GM12878 (cell line): ENCODE measurements at places on chromosomes 6 and 20. TPM values are rescaled to one million over a fixed set of nuclear protein-coding genes. Genes with fewer than 3 reads are reported as not detected.

DNA sequence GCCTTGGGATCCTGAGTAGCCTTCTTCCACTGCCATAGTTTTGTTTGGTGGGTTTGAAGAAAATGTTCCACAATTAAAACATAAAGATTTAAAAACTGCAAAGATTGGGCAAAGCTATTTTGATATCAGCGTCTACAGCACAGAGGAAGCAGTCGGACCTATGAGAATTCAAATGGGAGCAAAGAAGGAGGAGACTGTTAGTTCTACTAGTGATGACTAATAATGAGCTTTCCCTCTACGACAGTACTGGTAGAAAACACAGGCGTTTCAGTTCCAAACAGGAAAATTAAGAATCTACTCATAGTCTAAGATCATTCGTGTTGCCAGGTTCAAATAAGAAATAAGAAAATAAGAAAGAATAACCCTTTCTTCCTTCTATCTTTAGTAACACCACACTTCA is 121.2 kb downstream of the INSM1 start:
- peak; percentile 66 for DNase-seq

GRCh38 chr20:41436679-41437078 is 70.1 kb upstream of the EMILIN3 start:
- DNase-seq, result no peak

- no peak for DNase-seq
Measured at GRCh38 chr6:7805850-7806214, 79.9 kb downstream of the BMP6 start.

DNA sequence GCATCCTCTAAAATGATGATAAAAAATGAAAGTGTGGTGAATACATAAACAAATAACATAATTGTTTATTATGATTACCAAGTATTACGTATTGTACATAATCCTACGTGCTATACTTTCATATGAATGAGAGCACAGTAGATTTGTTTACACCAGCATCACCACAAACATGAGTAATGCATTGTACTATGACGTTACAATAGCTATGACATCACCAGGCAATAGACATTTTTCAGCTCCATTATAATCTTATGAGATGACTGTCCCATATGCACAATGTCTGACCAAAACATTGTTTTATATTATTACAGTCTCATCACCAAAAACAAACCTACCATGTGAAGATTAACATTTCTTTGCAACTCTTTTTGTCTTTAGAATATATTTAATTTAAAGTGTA is 225.7 kb upstream of the TENT5A start:
- DNase-seq, result no peak

DNA sequence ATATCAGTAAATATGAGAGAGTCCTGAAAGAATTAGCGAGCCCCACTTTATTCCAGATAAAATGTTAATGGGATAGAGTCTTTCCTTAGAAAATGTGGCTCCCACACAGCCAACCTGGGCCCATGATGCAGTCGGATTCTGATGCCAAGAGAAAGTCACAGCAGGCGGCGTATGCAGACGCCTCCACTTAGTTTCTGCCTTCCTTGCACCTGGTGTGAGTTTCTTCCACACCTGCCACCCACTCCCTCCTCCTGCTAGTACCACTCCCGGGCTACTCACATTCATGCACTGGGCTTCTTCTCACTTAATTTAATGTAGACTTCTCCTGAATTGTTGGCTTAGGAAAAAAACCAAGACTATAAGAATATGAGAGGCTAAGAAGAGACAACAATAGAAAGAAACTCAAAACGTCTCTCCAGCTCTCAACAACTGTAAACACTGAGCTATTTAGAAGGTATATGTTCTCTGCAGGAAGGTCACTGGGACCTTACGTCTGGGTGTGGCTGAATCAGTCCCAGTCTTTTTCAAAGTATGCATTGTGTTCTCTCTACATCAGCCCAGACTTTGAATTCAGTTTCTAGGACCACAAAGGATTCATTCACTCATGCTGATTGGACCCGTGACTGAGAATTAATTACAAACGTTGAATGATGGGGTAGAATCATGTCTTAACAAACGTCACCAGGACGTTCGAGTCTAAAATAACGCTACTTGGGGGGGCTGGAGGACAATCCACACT is 70.4 kb downstream of the GCNT2 start:
- DNase-seq, result no peak

- peak; percentile 48 for DNase-seq
Measured at GRCh38 chr6:45741437-45742171, 274.1 kb downstream of the CLIC5 start.

- DNase-seq, result no peak
Measured at GRCh38 chr6:89828988-89829471, 650 bp upstream of the CASP8AP2 start.

The AFDN gene
- total RNA-seq, result 67.8 and 68.2 TPM in 2 replicates
